Pulmonary artery endothelial cell (primary cell): ENCODE measurements at places on chromosomes 4 and X. TPM values are rescaled to one million over a fixed set of nuclear protein-coding genes. Genes with fewer than 3 reads are reported as not detected.

Gene EDNRA
- 0.07 TPM in 2 replicates for total RNA-seq

Gene SMR3A
- total RNA-seq = not detected in 2 replicates

Gene FATE1
- not detected in 2 replicates for total RNA-seq

Gene ZMAT1
- total RNA-seq = 0.95 and 1.2 TPM in 2 replicates

Gene IL1RAPL1
- total RNA-seq = 0.92 TPM in 1 of 2 replicates, not detected in the other

Gene GATA1
- not detected in 2 replicates for total RNA-seq

Gene HSFX4
- total RNA-seq = not detected in 2 replicates

Gene DMP1
- not detected in 2 replicates for total RNA-seq

Gene INTU
- 2.0 and 5.0 TPM in 2 replicates for total RNA-seq

Gene FGD1
- 2.3 and 2.7 TPM in 2 replicates for total RNA-seq

Gene ADGRG2
- total RNA-seq = 0.04 TPM in 1 of 2 replicates, not detected in the other

Gene CSAG3
- total RNA-seq = not detected in 2 replicates

Gene CASP6
- 43.3 and 46.8 TPM in 2 replicates for total RNA-seq

Gene SMIM10
- 1.3 and 2.2 TPM in 2 replicates for total RNA-seq

Gene SLC9A7
- 35.6 and 40.6 TPM in 2 replicates for total RNA-seq
